ENCODE measurements at places on chromosomes 13 and 19. TPM values are rescaled to one million over a fixed set of nuclear protein-coding genes. Genes with fewer than 3 reads are reported as not detected.
A peak's percentile ranks its signal among the peaks of the same experiment; 100 is the strongest.

- DNase-seq: peak; percentile 37
These were observed 276.8 kb downstream of the KCNRG start for GRCh38 chr13:50292081-50292480.

DNA sequence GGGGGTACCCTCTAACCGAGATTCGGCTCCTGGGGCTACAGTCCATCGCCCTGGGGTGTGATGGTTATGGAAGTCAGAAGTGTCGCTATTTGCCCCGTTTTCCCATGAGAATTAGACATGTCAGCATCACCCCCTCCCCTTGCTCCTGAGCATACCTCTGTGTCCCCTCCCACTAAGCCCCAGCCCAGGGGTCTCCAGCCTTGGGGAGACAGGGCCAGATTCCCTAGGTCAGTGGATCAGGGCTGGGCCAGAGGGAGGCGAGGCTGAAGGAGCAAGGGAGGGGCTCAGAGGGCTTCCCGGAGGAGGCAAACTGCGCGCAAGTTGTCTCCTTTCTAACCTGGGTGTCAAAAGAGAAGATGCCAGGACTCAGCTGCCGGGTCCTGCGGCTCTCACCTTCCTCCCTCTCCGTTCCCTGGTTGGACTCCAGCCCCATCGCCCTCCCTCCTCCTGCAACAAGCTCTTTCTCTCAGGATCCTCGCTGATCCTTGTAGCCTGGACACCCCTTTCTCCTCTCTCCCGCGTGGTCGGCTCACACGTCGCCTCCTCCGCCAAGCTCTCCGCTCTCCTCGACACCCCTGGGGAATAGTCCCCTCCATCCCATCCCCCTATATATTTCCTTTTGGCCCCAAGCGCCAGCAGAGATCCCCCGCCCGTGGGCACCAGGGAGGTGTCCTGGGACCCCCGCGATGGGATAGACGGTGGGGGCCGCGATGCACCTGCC, 459 bp upstream of the TMEM59L start:
- DNase-seq: no peak

DNA sequence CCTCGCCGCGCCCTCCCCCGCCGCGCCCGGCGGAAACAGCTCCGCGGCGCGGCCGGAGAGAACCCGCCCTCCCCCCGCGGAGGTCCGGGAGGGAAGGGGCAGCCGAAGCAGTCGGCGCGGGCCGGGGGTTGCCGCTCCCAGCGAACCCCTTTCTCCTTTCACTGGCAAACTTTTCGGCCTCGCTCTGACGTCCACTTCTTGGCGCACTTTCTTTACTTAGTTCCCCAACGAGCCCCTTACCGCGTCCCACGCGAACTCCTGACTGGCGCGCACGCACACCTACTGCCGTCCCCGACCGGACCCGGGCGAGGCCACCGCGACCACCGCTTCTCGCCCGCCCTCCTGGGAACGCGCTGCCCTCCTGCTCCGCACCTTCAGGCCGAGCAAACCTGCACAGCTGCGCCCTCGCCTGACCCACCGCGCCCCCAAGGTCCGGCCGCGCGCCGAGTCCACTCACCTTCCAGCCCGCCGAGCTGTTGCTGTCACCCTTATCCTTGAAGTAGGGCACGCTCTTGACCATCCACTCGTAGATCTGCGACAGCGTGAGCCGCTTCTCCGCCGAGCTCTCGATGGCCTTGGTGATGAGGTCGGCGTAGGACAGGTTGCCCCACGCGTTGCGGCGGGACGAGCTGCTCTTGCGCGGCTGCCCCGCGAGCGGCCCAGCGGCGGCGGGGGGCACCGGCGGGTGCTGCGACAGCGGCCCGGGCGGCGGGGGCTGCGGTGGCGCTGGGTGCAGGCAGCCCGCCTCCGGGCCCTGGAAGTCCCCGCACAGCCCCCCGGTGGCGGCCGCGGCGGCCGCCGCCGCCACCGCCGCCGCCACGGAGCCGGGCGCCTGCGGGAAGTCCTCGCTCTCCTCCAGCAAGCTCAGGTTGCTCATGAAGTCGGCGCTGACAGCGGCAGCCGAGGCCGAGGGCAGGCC, 1.1 kb downstream of the FOXO1 start:
- no peak for DNase-seq

DNA sequence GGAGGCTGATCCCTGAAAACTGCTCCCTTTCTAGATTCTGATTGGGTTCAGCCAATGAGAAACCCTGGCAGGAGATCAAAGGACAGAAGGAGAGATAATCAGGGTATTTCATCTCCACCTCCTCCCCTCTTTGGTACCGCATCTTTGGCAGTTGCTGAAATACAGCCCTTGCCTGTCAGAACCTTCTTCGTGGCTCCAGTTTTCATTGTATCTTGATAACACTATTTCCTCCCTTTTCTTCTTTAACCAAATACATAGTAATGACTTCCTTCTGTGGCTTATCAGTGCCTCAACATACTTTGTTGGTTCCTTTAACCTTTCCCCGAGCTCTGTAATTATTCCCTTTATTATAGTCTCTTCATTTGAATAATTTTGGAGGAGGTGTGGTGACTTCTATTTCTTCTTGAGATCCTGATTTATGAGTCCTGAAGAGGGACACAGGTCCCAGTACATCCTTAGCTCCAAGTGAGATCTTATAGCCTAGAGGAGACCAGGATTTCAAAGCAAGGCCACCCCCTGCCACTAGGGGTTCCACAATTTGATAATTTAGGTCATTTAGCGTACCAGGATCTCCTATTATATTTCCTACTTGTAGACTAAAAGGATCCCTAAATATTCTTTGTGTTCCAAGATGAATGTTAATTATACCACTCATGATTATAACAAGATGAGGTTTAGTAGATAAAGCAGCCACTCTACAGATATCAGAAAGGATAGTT, 98.0 kb downstream of the EDNRB start:
- DNase-seq: no peak

DNA sequence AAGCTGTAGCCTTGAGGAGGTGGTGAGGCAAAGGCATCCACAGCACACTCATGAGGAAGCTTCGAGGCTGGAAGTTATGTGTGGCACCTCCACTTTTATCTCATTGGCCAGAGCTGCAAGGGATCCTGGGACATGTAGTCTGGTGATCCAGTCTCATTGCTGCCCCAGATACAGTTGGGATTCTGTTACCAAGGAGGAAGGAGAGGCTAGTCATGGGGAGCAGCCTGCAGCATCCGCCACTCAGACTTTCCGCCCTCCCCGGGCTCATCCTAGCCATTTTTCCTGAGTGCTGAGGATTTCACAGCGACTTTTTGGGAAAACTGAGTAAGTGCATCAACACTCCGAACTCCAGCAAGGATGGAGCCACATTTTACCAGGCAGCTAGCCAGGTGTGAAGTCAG, 74.4 kb downstream of the DPF1 start:
- DNase-seq: no peak

- DNase-seq: no peak
These were observed 86.3 kb upstream of the SLC15A1 start for GRCh38 chr13:98838776-98839175.

DNA sequence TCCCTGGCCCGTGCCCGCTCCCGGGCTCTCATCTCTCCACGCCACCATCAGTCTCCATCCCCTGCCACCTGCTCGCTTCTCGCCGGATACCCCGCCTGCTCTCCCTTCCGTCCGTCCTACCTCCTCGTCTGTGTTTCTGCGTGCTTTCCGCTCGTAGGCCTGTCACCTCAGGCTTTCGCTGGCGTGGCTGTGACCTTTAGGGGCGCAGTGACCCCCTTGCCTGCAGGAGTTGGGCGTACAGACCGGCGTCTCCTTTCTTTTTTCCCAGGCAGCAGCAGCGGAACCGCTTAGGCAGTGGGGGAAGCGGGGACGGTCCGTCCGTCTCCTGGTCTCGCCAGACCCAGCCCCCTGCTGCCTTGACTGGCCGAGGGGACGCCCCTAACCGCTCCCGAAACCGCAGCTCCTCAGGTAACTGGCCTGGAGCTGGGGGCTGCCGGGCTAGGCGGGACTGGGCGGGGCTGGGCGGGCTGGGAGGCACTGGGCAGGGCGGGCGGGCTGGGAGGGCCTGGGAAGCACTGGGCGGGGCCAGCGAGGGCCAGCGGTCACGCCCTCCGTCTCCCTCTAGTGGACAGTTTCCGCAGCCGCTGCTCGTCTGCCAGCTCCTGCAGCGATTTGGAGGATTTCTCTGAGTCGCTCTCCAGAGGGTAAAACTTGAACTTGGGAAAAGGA, 6.3 kb downstream of the PGLYRP1 start:
- DNase-seq: peak; percentile 49

DNA sequence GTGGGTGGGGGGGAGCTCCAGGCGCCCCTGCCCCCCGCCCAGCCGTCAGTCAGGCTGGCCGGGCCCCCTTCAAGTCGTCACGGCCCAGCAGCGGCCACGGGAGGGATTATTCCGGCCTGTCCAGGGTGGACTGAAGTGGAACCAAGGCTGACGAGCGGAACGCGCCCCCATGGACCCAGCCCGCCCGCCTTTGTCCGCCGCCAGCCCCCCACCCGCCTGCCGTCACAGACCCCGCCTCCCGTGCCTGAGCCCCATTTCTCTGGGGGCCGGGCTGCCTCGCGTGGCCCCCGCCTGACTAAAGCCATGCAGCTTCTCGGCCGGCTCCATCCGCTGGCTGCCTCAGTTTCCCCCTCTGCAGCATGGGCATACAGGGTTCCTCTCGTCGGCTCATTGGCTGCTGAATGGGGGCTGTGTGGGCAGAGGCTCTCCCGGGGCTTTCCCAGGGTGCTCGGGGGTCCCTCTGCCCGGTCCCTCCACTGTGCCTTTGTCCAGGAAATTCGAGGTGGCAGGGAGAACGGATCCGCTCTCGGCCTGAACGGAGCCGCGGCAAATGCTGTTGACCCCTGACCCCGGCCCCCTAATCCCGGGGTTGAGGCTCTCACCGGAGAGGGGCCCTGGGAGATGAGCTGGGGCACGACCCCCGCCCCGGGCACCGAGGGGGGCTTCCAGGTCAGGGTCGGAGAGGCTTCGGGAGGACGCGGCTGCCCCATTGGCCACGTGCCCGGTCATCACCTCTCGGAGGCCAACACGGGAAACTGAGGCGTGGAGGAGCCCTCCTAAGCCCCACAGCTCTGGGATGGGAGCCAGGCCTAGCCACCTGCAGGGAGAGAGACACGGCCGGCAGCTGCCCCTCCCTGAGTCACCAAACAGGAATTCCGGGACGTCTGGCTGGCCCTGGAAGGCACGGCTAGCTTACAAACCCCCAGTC, 27.4 kb downstream of the EFNA2 start:
- DNase-seq: peak; percentile 46

DNA sequence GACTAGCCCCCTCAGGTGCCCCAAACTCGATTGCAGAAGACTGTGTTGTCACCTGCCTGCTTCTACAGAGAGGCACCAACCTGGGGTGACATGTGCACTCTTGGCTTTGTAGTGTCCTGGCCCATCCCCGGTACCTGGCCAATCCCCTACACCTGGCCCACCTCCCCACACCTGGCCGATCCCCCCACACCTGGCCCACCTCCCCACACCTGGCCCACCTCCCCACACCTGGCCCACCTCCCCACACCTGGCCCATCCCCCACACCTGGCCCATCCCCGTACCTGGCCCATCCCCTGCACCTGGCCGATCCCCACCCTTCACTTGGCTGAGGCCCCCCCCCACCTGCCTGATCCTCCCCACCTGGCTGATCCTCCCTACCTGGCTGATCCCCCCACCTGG, 25.4 kb downstream of the ATP11A start:
- DNase-seq: no peak

- DNase-seq: peak; percentile 94
These were observed 113.3 kb downstream of the RAB20 start for GRCh38 chr13:110448230-110448629.

GRCh38 chr13:30745906-30746686, 10.8 kb downstream of the ALOX5AP start:
- DNase-seq: peak; percentile 54

GRCh38 chr13:73061876-73062275, 3.1 kb downstream of the KLF5 start:
- DNase-seq: no peak

GRCh38 chr13:66399873-66400272, 830.3 kb downstream of the PCDH9 start:
- no peak for DNase-seq

DNA sequence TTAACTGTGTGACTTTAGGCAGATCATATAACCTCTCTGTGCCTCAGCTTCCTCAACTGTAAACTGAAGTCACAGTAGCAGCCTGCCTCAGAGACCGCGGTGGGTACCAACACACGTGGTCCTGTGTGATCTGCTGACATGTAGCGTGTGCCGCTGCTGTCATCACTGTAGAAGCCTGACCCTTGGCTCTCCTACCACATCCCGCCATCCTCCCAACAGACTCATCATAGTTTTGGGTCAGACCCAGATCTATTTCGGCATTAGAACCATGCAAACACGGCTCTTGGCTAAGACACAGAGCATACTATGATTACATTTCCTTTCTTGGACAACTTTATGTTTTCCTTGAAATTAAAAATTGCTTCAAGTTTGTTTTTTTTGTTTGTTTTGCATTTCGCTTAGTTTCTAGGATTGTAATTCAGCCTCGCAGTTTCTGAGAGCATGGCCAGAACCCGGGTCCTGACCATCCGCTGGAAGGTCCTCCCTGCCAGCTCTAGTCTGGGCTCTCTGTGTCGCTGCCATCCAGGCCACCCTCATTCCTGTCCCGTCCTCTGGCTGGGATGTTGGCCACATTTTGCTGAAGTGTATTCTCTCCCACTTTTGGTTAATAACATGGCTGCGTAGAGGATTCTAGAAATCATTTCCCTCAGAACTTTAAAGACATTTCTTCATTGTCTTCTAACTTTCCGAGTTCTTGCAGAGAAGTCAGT, 53.0 kb downstream of the GGACT start:
- DNase-seq: no peak

- peak; percentile 37 for DNase-seq
These were observed 11.2 kb downstream of the PPP6R1 start for GRCh38 chr19:55247621-55248099.

DNA sequence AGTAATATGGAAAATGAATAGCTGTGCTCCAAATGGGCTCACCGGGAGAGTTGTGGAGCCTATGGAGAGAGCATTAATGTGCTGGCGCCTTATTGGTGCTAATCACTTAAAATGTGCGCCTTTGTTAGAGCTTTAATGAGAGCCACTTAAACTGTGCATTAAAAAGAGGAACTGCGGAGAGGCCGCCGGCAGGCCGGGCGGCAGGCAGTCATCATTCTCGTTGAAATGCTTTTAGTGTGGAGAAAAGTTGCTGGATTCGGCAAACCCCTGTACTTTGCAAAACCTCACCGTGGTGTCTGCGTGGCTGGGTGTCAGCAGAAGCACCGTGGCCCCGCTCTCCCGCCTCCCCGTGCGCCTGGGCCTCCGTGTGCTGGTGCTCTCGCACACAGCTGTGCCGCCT, 105.5 kb downstream of the KDM4B start:
- DNase-seq: no peak

GRCh38 chr13:79413521-79413920, 7.5 kb upstream of the RBM26 start:
- DNase-seq: no peak

- DNase-seq: no peak
These were observed 41.6 kb downstream of the PAN3 start for GRCh38 chr13:28179974-28180373.

- DNase-seq: no peak
These were observed 5.3 kb downstream of the RNASEH2B start for GRCh38 chr13:50914848-50915247.

- no peak for DNase-seq
These were observed 159.1 kb downstream of the LIG4 start for GRCh38 chr13:108056278-108056677.

- no peak for DNase-seq
These were observed 490.5 kb downstream of the MYO16 start for GRCh38 chr13:109119896-109120295.

SPRYD7 gene
- 8.0 TPM for total RNA-seq

ZNF561 gene
- total RNA-seq: 70.2 TPM

SLC25A42 gene
- total RNA-seq: 1.2 TPM

TBXA2R gene
- total RNA-seq: not detected

NOVA2 gene
- total RNA-seq: not detected

MEDAG gene
- 0.17 TPM for total RNA-seq

MBD3L3 gene
- total RNA-seq: not detected

SIGLEC12 gene
- not detected for total RNA-seq

MPV17L2 gene
- 57.1 TPM for total RNA-seq

ZNF443 gene
- 10.8 TPM for total RNA-seq

SIGLECL1 gene
- not detected for total RNA-seq
